ENCODE measurements at places on chromosomes 16 and 17. TPM values are rescaled to one million over a fixed set of nuclear protein-coding genes. Genes with fewer than 3 reads are reported as not detected.

TOX3 gene
- not detected for total RNA-seq

DPH1 gene
- 23.8 TPM for total RNA-seq

WFIKKN2 gene
- not detected for total RNA-seq

EVPLL gene
- not detected for total RNA-seq

HIC1 gene
- total RNA-seq: 26.4 TPM

KRT13 gene
- not detected for total RNA-seq

CA10 gene
- not detected for total RNA-seq

SALL1 gene
- total RNA-seq: 0.17 TPM

ABCA9 gene
- not detected for total RNA-seq

CYB561 gene
- total RNA-seq: 7.2 TPM

FAM117A gene
- 4.7 TPM for total RNA-seq

AIPL1 gene
- total RNA-seq: not detected

TNS4 gene
- 0.17 TPM for total RNA-seq

SPECC1 gene
- total RNA-seq: 11.6 TPM

SMIM36 gene
- not detected for total RNA-seq

FBXO39 gene
- total RNA-seq: 0.34 TPM

TANC2 gene
- 9.9 TPM for total RNA-seq

ADAD2 gene
- total RNA-seq: not detected

TP53TG3D gene
- not detected for total RNA-seq

TEX14 gene
- total RNA-seq: not detected

CCL16 gene
- not detected for total RNA-seq

DHX40 gene
- total RNA-seq: 26.8 TPM

KRT31 gene
- not detected for total RNA-seq

C17orf100 gene
- total RNA-seq: 1.3 TPM

VAT1L gene
- total RNA-seq: 7.6 TPM

SLC38A8 gene
- not detected for total RNA-seq

Measured in bronchus fibroblast of lung (primary cell).